ENCODE measurements at places on chromosomes 3 and 15. TPM values are rescaled to one million over a fixed set of nuclear protein-coding genes. Genes with fewer than 3 reads are reported as not detected.

Gene AMT
- 0.28 TPM for total RNA-seq

Gene SPTSSB
- total RNA-seq: not detected

Gene BFSP2
- not detected for total RNA-seq

Gene PLIN1
- 0.30 TPM for total RNA-seq

Gene MYZAP
- under 0.01 TPM for total RNA-seq

Gene SLC22A14
- total RNA-seq: 0.59 TPM

Gene EXOSC7
- 43.8 TPM for total RNA-seq

Gene FRMD5
- total RNA-seq: 16.5 TPM

Gene WHAMM
- 4.2 TPM for total RNA-seq

Gene RASGRF1
- not detected for total RNA-seq

Gene GNAT1
- not detected for total RNA-seq

Gene GP5
- 0.14 TPM for total RNA-seq

Gene STRC
- 0.30 TPM for total RNA-seq

Gene TPRG1
- 0.30 TPM for total RNA-seq

Gene GPX1
- 152 TPM for total RNA-seq

Gene GOLGA8R
- 3.3 TPM for total RNA-seq

Gene GJD2
- not detected for total RNA-seq

Gene RHOV
- under 0.01 TPM for total RNA-seq

Gene ADGRG7
- 0.30 TPM for total RNA-seq

Gene GOLGA8S
- total RNA-seq: not detected

Gene ZPLD1
- total RNA-seq: 0.42 TPM

Gene DUOXA2
- not detected for total RNA-seq

Gene AVEN
- 51.7 TPM for total RNA-seq

Data from smooth muscle cell of the umbilical artery (primary cell).